ENCODE measurements at places on chromosomes 11 and 22. TPM values are rescaled to one million over a fixed set of nuclear protein-coding genes. Genes with fewer than 3 reads are reported as not detected.

ZNF280B gene
- total RNA-seq: 1.7 TPM

TRIM51 gene
- not detected for total RNA-seq

NXPE2 gene
- not detected for total RNA-seq

NAV2 gene
- 23.3 TPM for total RNA-seq

TMEM151A gene
- 0.15 TPM for total RNA-seq

SHANK2 gene
- 50.5 TPM for total RNA-seq

NPAS4 gene
- total RNA-seq: not detected

FERMT3 gene
- 6.6 TPM for total RNA-seq

CDKN1C gene
- total RNA-seq: 7.6 TPM

PLAAT5 gene
- total RNA-seq: not detected

PDGFB gene
- 35.5 TPM for total RNA-seq

GRCh38 chr11:1546536-1547466 lies 25.3 kb downstream of the DUSP8 start:
- DNase-seq: peak; percentile 71

DNA sequence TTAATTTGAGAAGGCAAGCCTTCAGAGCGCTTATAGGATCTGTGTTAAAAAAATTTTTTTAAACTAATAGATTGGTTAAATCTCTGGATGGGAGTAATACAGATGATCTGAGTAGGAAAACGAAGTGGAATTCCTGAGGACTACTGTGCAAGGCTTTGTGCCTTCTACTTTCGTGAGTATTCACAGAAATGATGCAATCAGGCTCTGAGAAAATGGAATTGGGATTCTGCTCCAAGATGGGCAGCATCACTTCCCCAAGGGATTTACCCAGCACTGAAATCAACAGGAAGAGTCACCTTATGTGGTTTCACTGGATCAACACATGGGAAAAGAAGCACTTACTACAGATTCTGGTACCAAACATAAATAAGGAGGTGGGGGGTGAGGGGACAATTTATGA lies 12.5 kb downstream of the KMT5B start:
- no peak for DNase-seq

GRCh38 chr22:20552443-20553401 lies 45.3 kb downstream of the MED15 start:
- no peak for DNase-seq

GRCh38 chr11:337711-338110 lies 17.1 kb upstream of the IFITM3 start:
- no peak for DNase-seq

GRCh38 chr11:110434952-110435779 lies 5.4 kb downstream of the FDX1 start:
- peak; percentile 12 for DNase-seq

GRCh38 chr22:32828150-32828549 lies 26.6 kb downstream of the TIMP3 start:
- DNase-seq: no peak

DNA sequence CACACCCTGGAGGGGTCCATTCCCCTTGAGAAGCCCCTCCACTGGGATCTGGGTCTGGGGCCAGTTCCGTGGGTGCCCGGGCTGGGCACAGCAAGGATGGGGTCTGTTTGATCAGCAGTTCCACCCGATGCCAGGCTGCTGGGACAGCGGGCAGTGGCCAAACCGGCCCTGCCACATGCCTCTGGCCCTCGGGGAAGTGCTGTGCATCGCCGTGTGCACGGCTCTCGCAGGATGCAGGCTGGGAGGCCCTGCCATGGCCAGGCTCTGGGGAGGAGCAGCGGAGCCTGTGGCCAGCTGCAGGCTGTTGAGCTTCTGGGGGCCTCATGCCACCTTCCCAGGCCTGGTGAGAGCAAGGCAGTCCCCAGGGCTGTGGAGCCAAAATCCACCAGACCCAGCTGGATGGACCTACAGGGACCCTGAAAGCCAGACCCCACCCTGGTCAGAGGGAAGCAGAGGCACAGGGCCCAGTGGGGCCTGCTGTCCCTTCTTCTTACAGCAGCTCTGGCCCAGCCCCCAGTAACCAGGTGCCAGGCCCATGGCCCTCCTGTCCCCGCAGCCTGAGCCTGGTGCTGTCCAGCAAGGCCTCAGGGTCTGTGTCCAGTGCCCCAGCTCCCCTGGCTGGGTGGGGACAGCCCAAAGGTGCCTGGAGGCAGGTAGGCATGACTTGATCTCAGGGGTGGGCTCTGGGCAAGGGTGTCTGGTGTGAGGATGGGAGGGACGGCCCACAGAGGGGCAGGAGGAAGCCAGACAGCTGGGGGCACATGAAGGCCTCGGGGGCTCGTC lies 57.3 kb downstream of the WNT7B start:
- peak; percentile 93 for DNase-seq

DNA sequence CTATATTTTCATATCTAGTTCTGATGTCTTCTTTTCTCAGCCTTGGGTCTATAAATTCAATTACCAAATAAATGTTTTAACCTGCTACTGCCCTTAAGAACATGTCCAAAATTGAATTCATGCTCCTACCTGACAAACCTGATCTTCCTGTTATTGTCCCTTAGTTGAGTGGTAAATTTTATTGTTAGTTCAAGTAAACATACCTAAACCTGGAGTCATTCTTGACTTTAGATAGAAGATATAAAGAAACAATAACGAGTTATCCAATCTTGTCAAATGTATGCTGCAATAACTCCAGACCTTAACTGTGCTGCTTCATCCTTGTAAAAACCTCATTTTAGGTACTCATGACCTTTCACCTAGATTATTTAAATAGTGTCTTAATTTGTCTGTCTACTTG lies 34.6 kb upstream of the SC5D start:
- no peak for DNase-seq

DNA sequence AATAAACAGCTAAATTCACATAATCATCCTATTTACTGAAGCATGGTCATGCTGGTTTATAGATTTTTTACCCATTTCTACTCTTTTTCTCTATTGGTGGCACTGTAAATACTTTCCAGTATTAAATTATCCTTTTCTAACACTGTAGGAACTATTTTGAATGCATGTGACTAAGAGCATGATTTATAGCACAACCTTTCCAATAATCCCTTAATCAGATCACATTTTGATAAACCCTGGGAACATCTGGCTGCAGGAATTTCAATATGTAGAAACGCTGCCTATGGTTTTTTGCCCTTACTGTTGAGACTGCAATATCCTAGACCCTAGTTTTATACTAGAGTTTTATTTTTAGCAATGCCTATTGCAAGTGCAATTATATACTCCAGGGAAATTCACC lies 10.7 kb downstream of the RAG1 start:
- no peak for DNase-seq

GRCh38 chr11:58142761-58143160 lies 17.4 kb upstream of the OR9I1 start:
- no peak for DNase-seq

DNA sequence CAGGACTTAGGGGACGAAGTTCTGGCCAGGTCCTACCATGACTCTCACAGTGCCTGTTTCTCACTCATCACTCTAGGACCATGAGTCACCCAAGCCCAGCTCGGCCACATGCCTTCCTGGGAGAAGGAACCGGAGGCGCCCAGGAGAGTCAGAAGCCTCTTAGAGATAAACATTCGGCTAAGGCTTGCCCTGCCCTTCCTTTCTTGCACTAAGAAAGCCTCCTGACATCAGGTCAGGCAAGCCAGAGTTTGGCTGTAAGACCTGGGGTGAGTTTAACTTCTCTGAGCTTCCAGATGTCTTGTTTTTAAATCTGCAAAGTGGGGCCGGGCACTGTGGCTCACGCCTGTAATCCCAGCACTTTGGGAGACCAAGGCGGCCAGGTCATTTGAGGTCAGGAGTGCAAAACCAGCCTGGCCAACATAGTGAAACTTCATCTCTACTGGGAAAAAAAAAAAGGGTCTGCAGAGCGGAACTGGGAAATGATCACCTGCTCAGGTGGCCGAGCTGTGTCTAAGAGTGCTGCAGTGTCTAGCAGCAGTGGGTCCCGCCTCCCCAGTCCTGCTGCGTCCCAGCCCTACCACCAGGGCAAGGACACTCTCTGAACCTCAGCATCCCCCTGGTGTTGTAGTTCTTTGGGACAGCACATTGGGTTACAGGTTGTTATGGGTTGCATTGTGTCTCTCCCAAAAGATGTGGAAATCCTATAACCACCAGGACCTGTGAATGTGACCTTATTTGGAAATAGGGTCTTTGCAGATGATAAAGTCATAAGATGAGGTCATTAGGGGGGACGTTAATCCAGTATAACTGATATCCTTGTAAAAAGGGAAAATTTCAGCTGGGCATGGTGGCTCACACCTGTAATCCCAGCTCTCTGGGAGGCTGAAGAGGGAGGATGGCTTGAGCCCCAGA lies 1.8 kb upstream of the CARS1 start:
- DNase-seq: peak; percentile 70

DNA sequence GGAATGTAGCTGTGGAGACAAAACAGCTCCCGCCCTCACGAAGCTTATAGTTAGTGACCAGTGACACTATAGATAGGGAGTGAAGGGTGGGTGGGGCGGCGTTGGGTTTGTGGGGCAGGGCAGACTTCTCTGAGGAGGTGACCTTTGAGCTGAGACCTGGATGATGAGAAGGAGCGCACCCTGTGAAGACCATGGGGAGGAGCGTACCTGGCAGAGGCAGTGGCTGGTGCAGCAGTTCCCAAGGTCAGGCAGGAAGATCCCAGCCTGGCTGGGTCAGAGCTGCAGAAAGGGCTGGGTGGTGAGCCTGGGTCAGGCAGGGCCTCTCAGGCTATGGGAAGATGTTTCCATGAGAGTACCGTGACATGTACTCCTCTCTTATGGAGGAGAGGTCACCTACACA lies 135.0 kb upstream of the RCN1 start:
- DNase-seq: no peak

GRCh38 chr22:22019659-22020424 lies 37.3 kb upstream of the TOP3B start:
- DNase-seq: no peak

GRCh38 chr11:97110376-97110775 lies 720.6 kb downstream of the JRKL start:
- DNase-seq: no peak

DNA sequence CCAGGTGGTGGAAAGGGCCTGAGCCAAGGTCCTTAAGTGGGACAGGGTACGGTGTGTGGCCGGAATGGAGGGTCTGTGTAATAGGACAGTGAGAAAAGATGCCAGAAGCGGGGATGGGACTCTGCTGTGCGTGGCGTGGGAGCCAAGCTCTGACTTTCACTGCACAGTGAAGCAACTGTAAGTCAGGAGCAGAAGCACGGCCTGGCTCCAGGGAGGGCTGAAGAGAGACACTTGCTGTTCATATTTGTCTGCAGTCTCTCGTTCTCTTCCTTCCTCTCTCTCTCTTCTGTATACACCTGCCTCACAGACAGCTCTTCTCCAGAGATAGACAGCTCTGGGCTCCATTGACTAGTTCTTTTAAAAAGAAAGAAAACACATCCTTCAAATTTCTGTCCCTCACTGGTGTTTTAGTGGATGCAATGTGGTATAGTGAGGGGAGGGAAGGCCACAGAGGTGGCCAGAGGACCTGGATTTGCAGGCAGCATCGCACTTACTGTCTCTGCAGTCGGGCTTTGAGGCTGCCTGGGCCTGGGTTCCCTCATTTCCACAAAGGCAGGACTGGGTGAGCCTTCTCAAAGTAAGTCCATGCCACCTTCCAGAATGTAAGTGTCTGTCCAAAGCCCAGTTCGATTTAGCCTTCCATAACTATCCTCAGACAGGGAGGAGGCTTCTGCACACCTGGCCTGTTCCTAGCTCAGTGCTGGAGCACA lies 2.1 kb downstream of the IL17RA start:
- no peak for DNase-seq

- DNase-seq: no peak
Measured at GRCh38 chr22:30332551-30332950, 5.8 kb upstream of the TBC1D10A start.

DNA sequence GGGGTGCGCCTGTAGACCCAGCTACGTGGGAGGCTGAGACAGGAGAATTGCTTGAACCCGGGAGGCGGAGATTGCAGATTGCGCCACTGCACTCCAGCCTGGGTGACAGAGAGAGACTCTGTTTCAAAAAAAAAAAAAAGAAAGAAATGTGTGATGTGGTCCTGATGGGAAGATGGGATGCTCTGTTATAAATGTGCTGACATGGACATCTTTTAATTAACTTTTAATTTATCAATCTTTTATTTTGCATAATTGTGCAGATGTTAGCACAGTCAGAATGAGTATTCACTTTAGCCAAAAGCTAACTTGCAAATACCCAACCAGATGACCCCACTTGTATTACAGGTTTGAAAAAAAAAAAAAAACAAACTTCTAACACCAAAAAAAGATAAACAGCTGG lies 23.8 kb upstream of the USP47 start:
- no peak for DNase-seq

- no peak for DNase-seq
Measured at GRCh38 chr11:96173422-96173821, 169.6 kb downstream of the MAML2 start.

GRCh38 chr11:75063741-75064314 lies 32.8 kb downstream of the OR2AT4 start:
- no peak for DNase-seq

DNA sequence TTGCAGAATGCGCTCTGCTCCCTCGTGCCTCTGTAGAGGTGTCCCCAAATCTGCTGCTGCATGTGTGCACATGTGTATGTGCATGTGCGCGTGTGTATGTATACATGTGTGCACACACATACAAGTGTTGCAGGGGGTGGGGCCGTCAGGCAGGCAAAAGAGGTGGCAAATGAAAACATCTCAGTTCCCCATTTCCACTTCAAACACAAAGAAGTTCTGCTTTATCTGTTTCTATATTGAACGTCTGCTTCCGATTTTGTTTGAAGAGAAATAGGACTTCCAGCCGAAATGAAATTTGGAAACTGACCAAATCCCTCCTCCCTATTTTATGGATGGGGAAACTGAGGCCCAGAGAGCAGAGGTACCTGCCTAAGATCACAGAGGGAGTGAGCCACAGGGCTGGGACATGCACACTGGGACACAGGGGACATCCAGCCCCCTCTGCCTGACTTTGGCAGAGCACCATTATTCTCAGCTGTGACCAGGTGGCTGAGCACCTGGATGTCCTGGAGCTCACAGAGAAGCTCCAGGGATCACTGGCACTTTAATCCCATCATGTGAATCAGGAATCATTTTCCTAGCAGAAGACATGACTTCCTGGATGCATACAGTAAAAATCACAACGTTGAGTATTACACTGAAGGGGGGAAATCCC lies 41.2 kb upstream of the ALX4 start:
- DNase-seq: no peak

DNA sequence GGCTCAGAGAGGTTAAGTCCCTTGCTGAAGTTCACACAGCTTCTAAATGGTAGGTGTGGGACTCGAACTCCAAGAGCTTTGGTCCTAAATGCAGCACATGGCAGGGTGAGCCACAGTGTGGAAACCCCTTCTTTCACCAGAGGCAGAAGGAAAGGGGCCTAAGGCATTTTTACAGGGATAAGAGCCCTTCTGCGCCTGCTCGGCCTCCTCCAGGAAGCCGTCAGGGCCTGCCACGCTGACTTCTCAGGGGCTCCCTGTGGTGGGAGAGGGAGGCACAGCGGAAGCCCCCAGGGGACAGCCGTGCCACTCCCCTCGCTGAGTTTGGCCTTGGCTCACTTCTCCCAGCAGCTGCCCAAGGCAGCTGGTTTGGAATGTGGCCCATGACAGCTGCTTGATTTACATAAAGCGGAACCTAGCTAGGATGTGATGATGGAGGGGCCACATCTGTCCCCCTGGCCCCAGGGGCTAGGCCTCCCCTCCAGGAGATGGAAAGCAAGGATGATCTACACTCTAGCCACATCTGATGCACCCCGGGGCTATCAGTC lies 35.4 kb downstream of the CD82 start:
- no peak for DNase-seq
